ENCODE measurements at places on chromosomes 5 and 9. TPM values are rescaled to one million over a fixed set of nuclear protein-coding genes. Genes with fewer than 3 reads are reported as not detected.

- DNase-seq, result peak; percentile 37
Measured at GRCh38 chr5:77630114-77630680, 8.3 kb downstream of the OTP start.

The DOCK2 gene
- 0.17 TPM for total RNA-seq

- DNase-seq, result peak; percentile 79
Measured at GRCh38 chr5:6576861-6577501, 55.9 kb downstream of the NSUN2 start.

GRCh38 chr5:171369056-171369455, 18.6 kb upstream of the NPM1 start:
- DNase-seq, result no peak

DNA sequence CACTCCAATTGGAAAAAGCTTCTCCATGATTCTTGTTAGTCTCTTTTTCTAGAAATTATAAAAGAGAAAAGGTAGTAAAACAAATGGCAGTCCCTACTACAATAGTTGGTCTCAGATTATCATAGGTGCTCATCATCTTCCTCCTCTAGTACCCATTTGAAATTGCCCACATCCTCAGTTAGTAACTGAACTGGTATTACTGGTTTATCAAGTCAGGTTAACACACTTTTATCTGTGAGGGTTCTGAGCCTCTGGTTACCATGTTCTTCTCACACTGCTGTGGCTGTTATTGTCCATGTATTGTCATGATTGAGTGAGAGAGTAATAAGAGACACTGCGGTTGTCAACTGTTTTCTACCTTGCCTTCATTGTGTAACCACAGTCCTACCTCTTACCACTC, 901.7 kb downstream of the TLE1 start:
- DNase-seq, result no peak

- no peak for DNase-seq
Measured at GRCh38 chr9:75064307-75065025, 23.5 kb downstream of the NMRK1 start.

- DNase-seq, result peak; percentile 82
Measured at GRCh38 chr9:69946800-69947437, 96.7 kb upstream of the MAMDC2 start.

- no peak for DNase-seq
Measured at GRCh38 chr9:98432134-98432533, 176.7 kb upstream of the TBC1D2 start.

DNA sequence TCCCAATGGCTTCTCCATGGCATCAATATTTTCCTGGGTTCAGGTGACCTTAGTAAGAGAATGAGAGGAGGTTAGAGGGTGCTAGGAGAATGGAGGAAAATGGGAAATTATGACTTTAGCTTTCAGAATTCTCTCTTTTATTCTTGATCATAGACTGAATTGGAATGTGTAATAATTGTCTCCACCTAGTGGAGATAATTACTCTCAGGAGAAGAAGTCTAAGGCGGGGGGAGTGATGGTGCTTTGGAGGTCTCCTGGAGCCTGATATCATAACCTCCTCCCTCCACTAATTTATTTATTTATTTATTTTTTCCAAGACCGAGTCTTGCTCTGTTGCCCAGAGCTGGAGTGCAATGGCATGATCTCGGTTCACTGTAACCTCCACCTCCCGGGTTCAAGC, 221.3 kb downstream of the GRIA1 start:
- peak; percentile 30 for DNase-seq

The GRXCR2 gene
- total RNA-seq, result not detected

The PPP3R2 gene
- total RNA-seq, result not detected

GRCh38 chr5:107012371-107012770, 658.4 kb downstream of the EFNA5 start:
- no peak for DNase-seq

The BHMT2 gene
- total RNA-seq, result 5.4 TPM

The CERCAM gene
- total RNA-seq, result 25.4 TPM

GRCh38 chr5:66960369-66961137, 236.0 kb downstream of the CD180 start:
- DNase-seq, result no peak
